IPS-NIHi11 (cell line): ENCODE measurements at places on chromosomes 11 and 22.

- DNase-seq: peak; percentile 81
Observed at GRCh38 chr11:65588199-65589054, 7.2 kb downstream of the KCNK7 start.

- no peak for DNase-seq
Observed at GRCh38 chr11:72586321-72587090, 87.7 kb downstream of the PDE2A start.

DNA sequence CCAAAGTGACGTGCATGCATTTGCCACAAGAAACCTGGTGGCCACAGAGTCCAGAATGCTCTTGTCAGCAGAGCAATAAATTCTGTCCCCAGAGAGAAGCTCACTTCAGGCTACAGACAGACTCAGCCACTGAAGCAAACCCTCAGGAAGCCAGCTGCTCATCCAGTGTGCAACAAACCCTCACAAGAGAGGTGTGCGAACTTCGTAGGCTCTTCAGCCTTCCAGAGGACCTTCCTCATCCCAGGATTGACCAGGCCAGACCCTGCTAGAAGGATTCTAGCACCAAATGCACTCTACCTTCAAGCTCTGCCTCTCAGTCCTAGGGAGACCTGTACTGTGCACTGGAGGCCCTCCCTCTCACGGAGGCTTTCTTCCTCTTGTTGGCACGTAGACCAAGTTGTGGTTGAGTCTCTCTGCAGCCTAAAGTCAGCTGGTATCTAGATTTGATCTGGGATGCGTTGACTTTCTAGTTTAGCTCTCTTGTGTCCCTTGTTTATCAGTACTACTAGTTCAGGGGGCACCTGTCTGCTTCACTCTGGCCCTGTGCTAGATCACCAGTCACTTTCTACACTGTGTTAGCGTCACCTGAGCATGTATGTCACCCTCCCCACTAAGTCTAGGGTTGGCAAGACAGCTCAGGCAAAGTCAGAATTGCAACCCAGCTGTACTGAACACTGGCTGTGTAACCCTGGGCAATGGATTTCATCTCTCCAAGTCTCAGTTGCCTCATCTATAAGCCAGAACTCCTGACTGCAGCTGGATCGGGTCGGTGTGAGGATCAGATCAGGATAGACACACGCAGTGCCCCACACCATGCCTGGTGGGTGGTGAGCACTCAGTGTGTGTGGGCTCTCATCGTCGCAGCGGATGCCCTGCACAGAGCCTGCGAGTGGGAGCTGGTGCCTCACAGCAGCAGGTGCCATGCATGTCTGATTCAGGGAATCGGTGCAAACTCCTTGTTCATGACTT, 22.1 kb upstream of the TMPRSS13 start:
- no peak for DNase-seq

DNA sequence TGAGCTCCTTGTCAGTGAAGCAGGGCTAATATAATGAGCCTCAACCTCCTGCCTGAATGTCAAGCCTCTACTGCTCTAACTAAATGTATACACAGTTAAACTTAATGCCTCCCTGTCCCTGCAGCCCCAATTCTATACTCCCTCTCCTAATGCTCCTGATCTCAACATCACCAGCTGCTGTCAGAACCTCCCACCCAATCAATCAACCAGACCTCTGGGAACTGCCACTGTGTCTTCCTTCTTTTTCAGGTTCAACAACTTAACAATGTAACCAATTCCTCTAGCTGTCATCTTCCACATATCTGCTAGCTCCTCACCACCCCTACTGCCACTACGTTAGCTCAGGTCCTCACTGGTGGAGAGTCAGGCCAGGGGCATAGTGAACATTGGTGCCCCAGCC, 339.8 kb upstream of the NARS2 start:
- no peak for DNase-seq

GRCh38 chr22:19105867-19106802, 16.1 kb downstream of the DGCR2 start:
- peak; percentile 52 for DNase-seq
